ENCODE measurements at places on chromosomes 4 and X.

- DNase-seq, result no peak
Observed at GRCh38 chr4:165175879-165176278, 31.5 kb upstream of the KLHL2 start.

GRCh38 chr4:169765835-169766234 lies 8.1 kb upstream of the HPF1 start:
- no peak for DNase-seq

DNA sequence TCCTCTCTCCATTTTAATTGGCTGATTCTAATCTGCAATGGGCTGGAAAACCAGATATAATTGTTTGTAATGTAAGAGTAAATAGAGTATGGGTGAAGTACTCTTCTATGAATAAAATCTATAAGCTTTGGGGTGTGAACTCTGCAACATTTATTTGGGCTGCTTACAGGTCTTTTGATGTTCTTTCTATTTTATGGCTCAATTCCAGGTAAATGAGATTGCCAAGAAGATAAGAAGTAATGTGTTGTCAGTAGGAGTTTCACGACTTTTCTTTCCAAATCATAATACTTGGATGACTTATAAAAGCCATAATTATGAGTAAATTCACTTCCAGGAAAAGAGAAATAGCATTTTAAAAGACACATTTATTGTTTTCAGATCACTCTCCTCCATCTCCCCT lies 103.5 kb downstream of the FMR1NB start:
- DNase-seq, result no peak

- DNase-seq, result no peak
Observed at GRCh38 chr4:81465406-81466340, 6.0 kb downstream of the RASGEF1B start.

- DNase-seq, result no peak
Observed at GRCh38 chr4:17811078-17811603, 362 bp downstream of the NCAPG start.

- no peak for DNase-seq
Observed at GRCh38 chrX:20668550-20668949, 401.8 kb upstream of the RPS6KA3 start.
